Activated CD8-positive, alpha-beta T cell treated with anti-CD3 and anti-CD28 coated beads for 36 hours (primary cell): ENCODE measurements at places on chromosomes 3 and 15. TPM values are rescaled to one million over a fixed set of nuclear protein-coding genes. Genes with fewer than 3 reads are reported as not detected.

- no peak for DNase-seq
These were observed 320.2 kb downstream of the UNC13C start for GRCh38 chr15:54298396-54298795.

GRCh38 chr3:111769110-111769991 is 89.7 kb upstream of the PHLDB2 start:
- DNase-seq: no peak

DNA sequence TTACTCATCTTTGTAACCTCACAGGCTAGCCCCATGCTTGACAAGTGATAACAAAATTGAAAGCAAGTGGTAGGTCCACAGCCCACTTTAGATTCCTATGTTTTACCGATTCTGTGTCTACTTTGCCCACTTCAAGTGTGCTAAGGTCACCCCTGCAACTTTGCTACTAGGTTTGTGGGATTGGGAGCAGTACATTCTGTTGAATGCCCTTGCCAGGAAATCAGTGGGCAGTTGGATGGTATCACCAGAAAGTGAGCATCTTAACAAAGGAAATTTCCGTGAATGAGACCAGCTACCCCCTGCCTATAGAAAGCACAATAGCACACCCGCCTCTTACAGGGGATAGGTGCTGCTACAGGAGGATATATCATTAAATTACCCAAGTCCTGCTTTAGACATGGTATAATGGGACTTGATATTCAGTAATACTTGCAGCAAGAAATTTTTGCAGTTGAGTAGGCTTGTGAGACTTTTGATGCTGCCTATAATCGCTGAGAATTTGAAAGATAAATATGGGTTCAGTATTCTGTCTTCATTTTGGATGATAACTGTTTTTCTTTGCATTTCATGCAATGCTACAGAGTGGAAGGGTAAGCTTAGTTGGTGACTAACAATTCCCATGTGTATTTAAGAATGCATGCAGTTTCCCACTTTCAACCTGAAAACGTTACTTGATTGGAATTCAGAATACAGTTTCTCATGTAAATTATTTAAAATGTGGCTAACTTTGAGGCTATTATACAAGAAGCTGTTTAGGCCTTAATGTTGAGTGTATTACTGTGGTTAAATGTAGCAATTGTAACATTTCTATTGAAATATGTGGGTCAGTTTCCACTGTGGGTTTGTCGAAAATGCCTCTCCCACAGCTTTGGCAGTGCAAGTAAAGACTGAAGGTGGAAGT is 9.5 kb downstream of the EBLN2 start:
- DNase-seq: no peak

LSMEM2 gene
- not detected for total RNA-seq

DNA sequence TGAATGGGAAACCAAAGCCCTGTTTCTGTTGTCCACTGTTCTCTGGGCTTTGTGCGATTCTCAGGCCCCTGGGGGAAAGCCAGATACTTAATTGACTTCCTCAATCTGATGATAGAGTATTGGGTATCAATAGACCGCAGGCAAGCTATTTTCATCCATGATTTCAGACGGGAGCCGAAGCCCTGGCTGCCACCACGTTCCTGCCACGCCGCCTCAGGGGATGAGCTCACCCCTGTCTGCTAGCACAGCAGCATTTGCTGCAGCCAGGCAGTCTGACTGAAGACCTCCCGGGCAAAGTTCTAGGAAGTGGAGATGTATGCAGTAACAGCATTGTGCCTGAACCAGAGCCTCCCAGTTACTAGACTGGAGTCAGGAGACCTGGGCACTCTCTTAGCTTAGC is 69.8 kb downstream of the ISG20 start:
- no peak for DNase-seq

DNA sequence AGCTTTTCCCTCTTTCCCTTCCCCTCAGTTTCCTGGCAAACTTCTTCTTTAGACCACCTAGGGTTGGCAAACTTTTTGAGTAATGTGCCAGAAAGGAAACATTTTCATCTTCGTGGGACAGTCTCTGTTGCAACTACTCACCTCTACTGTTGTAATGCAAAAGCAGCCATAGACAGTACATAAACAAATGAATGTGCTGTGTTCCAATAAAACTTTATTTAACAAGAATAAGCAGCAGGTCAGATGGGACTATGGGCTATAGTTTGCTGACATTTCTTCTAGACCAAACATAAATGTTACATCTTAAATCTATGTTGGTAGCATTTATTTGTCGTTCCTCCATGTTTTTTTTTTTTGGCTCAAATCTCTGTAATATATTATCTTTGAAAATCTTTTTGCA is 552.4 kb downstream of the EDEM1 start:
- no peak for DNase-seq

LRRC15 gene
- not detected for total RNA-seq

DNA sequence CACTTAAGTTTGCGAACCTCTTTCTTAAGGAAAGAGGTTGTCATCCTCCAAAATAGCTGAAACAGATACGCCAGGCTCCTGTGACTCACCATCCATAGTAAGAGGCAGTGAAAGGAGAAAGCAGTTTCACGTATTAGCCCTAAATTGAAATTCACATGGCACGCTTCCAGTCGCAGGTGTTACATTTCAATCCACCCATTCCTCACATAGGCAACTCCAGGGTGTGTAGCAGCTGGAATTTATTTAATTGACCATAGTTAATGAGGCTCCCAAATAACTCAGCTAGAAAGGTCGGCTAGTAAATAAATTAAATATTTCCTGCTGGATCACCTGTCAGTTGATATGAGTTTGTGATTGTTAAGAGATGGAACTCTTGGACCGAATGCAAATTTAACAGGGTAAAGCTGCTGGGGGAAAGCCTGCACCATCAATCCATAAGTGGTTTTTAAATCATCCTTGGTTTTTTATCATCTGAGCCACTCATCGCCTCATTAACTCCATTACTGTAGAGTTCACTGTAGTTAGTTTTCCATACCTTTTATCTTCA is 19.6 kb downstream of the NSUN3 start:
- no peak for DNase-seq

GRCh38 chr15:71512682-71513006 is 297.7 kb upstream of the NR2E3 start:
- no peak for DNase-seq

STX19 gene
- not detected for total RNA-seq

DNA sequence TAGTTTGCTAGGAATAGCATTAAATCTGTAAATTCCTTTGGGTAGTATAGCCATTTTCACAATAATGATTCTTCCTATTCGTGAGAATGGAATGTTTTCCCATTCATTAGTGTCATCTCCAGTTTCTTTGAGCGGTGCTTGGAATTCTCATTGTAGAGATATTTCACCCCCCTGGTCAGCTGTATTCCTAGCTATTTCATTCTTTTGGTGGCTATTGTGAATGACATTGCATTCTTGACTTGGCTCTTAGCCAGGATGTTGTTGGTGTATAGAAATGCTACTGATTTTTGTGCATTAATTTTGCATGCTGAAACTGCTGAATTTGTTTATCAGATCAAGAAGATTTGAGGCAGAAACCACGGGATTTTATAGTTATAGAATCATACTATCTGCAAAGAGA is 690.5 kb upstream of the ALCAM start:
- DNase-seq: no peak

ANO10 gene
- 8.9 TPM for total RNA-seq

- DNase-seq: no peak
These were observed 94.8 kb downstream of the SLC9A9 start for GRCh38 chr3:143753456-143753855.

GRCh38 chr3:177013681-177014280 is 183.5 kb downstream of the TBL1XR1 start:
- DNase-seq: no peak

GRCh38 chr3:46193436-46193835 is 14.7 kb downstream of the CCR1 start:
- no peak for DNase-seq

NLGN1 gene
- total RNA-seq: not detected

THOC7 gene
- 85.0 TPM for total RNA-seq

APH1B gene
- 9.7 TPM for total RNA-seq

DNA sequence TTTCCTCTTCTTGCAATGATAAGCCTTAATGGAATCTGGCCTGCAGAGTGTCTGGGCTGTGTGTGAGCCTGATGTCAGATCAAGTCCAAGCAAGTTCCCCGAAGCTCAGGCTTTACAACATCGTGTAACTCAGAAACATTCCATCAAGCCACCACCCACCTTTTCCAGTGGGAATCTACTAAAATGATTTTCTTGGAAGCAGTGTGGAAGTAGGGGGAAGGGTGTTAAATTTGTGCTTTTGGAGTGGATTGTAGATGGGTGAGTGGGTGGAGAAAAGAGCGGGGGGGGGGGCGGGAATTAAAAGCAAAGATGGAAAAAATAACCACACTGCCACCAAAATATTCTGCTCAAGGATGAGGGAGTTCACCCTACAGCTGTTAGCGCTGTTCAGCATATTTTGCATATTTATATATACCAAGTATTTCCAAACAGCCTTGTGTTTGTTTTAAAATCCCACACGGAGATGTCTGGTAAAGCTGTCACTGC is 53.6 kb downstream of the VGLL3 start:
- no peak for DNase-seq

CRBN gene
- total RNA-seq: 35.0 TPM

SCAMP5 gene
- total RNA-seq: 1.1 TPM

DNA sequence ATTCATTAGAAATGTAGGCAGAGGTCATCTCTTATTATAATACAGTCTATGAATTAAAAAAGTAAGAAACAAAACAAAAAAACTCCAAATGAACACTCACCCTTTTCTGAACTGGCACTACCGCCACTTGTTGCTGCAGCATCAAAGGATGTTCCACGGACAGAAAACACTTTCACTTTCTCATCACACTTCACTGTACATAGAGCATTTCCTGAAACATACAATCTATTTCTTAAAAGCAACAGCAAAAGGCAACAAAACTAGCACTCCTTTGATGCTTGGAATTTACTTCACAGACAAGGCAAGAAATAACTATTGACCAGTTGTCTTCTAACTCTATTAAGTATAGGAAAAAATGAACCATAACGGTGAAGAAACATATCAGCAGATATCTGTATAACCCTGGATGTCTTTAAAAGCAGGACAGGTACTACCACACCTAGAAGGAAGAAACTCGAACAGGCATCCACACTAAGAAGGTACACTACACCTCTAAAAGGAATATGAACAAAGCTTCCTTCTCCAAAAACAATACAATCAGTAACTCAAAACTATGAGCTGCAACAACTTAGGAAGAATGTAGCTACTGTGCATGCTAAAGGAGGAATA is 24.9 kb downstream of the ETFA start:
- DNase-seq: peak; percentile 36

PLA2G4E gene
- not detected for total RNA-seq

RNU5B-1 gene
- total RNA-seq: not detected

DNA sequence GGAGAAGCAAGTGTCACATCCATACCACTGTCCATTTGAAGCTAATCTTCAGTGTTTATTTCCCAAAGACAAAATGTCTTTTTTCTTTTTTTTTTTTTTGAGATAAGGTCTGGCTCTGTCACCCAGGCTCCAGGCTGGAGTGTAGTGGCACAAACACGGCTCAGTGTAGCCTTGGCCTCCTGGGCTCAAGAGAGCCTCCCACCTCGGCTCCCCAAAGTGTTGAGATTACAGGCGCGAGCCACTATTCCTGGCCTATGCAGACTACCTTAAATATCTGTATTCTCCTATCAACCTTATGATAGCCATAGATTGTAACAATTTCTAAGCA is 27.7 kb upstream of the VPS33B start:
- DNase-seq: no peak

DNA sequence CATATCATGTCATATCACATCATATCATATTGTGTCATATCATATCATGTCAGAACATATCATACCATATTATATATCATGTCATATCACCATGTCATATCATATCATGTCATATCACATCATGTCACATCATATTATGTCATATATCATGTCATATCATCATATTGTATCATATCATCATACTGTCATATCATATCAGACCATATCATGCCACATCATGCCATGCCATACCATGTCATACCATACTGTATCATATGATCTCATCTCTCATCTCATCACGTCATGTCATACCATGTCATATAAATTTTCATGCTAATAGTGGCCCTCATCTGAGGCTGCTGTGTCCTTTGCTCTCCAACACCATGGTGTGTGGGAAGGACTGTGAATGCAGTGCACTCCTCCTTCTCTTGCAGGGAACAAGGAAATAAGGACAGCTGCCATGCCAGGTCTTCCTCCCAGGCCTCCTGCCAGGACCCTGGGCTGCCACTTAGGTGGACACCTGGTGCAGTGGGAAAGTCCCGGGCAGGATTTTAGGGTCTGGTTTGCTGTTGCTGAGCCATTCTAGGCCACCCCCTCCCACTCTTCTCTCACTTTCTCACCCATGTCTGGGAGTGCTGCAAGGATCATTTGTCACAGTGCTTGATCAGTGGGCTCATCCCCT is 72.4 kb upstream of the TRPM1 start:
- no peak for DNase-seq

DNA sequence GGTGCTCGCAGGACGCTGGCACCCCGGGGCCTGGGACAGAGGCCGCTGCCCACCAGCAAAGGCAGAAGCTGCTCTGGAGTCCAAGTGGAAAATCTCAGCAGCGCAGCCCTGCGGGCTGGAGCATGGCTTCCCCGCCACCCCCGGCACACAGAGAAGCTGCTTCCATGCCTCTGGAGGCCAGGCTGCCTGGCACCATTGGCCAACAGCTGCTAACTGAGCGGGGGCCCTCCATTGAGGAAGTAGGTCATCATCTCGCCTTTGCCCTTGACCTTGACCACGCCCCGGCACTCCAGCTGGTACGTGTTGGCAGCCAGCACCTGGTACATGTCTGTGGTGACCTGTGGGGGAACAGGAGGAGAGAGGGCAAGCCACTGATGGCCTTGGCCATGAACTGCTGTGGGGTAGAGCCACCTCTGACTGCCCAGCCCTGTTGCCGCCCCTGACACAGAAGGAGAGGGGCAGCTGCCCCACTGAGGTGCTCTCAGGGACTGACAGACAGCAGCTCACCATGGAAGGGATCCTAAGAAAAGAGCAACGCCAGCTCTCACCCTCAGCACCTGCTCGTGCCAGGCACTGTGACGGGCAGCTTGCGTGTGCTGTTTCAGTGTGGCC is 82.8 kb downstream of the SEC22A start:
- DNase-seq: no peak

DNA sequence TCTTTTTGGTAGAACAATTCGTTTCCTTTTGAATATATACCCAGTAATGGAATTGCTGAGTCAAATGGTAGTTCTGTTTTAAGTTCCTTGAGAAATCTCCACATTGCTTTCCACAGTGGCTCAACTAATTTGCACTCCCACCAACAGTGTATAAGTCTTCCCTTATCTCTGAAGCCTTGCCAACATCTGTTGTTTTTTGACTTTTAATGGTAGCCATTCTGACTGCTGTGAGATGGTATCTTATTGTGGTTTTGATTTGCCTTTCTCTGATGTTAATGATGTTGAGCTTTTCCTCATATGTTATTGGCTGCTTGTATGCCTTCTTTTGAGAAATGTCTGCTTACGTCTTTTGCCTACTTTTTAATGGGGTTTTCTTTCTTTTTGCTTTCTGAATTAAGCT is 270.6 kb upstream of the MEIS2 start:
- DNase-seq: no peak

GRCh38 chr15:69612112-69612511 is 159.5 kb downstream of the RPLP1 start:
- no peak for DNase-seq
